ENCODE measurements at places on chromosomes 12 and 14.
A peak's percentile ranks its signal among the peaks of the same experiment; 100 is the strongest.

- DNase-seq: no peak
These were observed 264.7 kb downstream of the MED13L start for GRCh38 chr12:116012757-116013156.

DNA sequence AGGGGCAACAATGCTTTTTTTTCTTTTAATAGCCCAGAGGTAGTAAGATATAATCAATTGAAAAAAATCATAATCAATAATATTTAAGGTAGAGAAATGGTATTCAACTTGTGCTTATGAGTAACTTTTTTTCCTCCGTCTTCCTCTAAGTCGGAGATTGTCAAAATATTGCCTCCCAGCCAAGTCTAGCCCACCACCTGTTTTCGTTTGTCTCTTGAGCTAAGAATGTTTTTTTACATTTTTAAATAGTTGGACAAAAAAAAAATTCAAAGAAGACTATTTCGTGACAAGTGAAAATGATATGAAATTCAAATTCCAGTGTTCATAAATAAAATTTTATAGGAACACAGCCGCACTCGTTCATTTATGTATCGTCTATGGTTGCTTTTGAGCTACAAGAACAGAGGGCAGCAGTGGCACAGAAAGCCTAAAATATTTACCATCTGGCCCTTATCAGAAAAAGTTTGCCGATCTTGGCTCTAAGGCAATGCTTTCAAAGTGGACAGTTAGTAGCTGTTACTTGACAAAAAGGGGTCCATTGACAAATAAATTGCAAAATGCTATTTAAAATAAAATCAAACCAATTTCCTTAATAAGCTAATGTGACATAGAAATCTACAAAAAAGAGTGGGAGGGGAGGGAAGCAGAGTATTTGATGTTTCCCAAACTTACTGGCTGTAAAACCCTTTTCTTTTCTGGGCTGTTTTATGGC lies 40.8 kb upstream of the MAX start:
- no peak for DNase-seq

DNA sequence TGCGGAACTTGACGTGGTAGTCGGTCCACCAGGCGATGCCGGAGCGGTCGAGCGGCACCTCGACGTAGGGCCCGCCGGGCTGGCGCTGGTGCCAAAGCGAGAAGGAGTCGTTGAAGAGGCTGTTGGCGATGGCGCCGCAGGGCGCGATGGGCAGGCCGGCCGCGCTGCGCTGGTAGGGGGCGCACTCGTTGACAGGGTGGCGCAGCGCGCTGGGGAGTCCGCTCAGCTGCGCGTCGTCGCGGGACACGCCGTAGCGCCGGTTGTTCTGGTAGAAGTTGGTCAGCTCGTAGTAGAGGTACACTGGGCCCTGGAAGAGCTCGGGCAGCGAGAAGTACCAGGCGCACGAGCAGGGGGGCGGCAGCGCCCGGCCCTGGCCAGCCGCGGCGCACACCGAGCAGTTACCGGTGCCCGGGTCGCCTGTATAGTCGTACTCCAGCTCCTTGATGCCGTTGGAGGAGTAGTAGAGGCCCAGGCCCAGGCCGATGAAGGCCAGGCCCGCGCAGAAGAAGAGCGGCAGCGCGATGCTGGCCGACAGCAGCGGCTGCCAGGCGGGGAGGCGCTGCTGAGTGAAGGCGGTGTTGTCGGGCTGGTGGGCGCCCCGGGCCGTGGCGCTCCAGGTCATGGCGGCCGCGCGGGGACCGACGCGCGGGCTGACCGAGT lies 482 bp downstream of the TMEM30B start:
- DNase-seq: peak; percentile 33

DNA sequence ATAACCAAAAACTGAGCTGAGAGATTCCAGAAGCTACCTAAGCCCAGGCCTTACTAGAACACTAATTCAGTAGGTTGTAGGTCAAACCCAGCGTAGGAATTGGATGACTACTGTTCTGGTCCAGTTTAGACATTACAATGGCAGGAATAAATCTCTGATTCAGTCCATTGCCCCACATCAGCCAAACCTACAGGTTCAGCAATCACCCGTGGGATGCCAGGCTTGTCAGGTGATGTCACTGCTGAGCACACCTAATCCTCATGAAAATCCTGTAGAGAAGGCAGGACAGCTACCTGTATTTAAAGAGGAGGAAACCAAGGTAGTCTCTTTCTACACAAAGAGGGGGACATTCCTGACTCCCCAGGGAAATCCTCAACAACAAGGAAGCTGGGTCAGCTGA lies 63.7 kb downstream of the RFX4 start:
- no peak for DNase-seq

DNA sequence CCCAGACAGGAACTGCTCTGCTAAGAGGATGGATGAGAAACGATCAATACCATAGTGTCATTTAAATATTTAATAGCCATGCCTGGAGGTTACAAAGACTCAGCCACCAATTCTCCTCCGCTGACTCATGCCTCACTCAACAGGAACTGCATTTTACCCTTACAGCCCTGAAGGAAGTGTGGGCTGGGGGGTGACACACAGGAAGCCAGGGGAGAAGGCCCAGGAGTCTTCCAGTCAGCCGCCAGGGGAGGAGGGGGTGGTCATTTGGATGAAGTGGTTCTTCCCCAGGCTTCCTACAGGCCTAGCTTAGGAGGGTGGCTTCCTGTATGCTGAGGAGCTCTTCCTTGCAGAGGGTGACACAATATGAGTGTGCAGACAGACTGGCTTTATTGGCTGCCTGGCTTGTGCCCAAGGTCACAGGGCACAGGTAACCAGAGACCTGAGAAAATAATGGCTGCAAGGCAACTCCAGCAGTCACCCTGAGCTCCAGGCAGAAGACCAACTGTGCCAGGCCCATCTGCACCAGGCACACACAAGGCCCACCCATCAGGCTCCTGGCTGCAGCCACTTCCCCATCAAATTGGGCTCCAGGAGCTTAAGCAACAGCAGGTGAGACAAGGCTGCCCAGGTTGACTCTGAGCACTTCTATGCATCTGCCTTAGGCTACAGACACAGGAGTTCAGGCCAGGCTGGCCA lies 30.6 kb upstream of the RPLP0 start:
- peak; percentile 94 for DNase-seq

GRCh38 chr12:119071638-119072231 lies 90.4 kb downstream of the SRRM4 start:
- DNase-seq: no peak

DNA sequence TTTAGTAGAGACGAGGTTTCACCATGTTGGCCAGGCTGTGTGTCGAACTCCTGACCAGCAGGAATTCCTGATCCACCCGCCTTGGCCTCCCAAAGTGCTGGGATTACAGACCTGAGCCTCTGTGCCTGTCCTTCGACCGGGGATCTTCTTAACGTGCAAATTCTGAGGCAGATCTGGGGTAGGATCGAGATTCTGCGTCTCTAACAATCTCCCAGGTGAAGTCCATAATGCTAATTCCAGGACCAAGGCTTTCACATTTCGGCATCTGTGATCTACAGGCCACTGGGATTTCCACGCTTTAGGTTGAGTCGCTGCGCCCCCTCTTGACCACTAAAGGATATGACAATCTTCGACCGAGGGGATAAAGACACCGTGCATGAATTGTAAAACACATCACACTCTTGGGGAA lies 24.8 kb downstream of the FOS start:
- peak; percentile 69 for DNase-seq

DNA sequence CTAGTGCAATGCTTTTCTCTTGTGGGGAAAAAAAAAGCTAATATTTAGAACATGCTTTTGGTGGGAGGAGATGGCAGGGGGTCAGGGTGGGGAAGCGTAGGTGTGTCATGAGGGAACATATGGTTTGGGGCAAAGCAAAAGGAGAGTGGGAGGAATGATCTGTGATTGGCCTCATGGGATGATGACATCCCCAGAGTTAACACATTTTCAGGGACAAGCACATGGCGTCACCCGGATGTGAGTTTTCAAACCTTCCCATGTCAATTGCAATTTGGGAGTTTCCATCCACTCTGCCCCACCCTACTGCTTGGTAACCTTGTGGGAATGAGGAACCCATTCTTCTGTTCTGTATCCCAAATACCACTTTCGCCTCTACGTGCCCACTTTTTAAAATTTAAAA lies 164.2 kb downstream of the SSPN start:
- no peak for DNase-seq

GRCh38 chr12:56297400-56297799 lies 2.7 kb downstream of the CS start:
- no peak for DNase-seq

GRCh38 chr14:69675877-69676416 lies 64.6 kb downstream of the SUSD6 start:
- no peak for DNase-seq

- DNase-seq: peak; percentile 8
These were observed 35.1 kb downstream of the TRPV4 start for GRCh38 chr12:109797905-109798669.

DNA sequence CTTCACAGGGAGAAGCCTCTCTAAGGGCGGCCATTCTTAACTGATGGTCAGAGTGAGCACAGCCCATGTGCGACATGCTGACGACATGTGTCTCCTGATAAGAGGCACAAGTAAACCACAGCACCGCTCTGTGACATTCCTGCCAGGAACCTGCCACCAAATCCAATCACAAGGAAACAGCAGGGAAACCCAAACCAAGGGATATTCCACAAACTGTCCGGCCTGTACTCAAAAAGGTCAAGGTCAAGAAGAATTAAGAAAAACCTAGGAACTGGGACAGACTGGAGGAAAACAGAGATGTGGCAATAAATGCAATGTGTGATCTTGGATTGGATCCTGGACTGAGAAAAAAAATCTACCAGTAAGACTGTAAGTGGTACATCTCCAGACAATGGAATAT lies 91.9 kb downstream of the SYNE3 start:
- peak; percentile 27 for DNase-seq

- peak; percentile 96 for DNase-seq
These were observed 57.3 kb downstream of the GALNT16 start for GRCh38 chr14:69317102-69317755.

DNA sequence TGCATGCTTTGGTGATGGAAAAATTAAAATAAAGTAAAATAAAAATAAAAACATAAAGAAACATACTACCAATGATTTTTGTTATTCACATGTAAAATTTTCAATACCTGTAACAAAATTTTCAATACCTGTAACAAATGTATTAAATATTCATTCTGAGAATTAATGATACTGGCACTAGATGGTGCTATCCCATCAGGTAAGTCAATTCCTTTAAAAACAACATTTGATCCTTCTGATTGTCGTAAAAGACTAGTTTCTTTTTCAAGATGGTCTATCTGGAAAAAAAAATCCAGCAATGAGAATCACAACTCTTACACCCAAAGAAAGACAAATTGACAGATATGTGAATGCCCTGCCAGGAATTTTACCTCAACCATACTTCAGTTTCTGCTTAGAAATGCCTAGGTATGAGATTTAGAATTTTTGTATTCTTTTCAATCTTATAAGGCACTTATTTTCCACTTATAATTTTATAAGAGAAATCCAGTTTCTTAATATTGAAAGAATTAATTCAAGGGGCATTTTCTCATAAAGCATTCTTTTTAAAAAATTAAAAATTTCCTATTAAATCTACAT lies 30.7 kb downstream of the CEP290 start:
- DNase-seq: peak; percentile 61

- DNase-seq: no peak
These were observed 372.9 kb upstream of the TMEM132C start for GRCh38 chr12:127893895-127894609.

Measured in iris pigment epithelial cell (primary cell).